G401 (cell line): ENCODE measurements at places on chromosomes 3 and 15. TPM values are rescaled to one million over a fixed set of nuclear protein-coding genes. Genes with fewer than 3 reads are reported as not detected.

GRCh38 chr3:182855076-182855475, 61.8 kb downstream of the ATP11B start:
- no peak for DNase-seq

DNA sequence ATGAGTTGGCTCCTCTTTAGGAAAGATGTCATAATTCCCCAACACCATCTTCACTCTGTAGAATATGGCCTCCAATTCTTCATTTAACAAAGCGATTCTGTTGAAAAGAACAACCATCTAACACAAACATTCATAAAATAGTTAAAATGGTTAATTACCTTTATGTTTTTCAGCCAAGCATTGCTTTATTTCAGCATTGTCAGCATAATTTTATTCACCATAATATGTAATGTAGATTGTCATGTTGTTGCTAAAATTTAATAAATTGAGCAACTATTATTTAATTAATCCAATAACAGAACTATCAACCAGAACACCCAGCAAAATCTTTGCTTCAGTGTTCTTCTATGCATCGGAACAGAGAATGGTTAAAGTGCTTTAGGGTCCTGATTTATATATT, 46.2 kb upstream of the EPHA3 start:
- no peak for DNase-seq

DNA sequence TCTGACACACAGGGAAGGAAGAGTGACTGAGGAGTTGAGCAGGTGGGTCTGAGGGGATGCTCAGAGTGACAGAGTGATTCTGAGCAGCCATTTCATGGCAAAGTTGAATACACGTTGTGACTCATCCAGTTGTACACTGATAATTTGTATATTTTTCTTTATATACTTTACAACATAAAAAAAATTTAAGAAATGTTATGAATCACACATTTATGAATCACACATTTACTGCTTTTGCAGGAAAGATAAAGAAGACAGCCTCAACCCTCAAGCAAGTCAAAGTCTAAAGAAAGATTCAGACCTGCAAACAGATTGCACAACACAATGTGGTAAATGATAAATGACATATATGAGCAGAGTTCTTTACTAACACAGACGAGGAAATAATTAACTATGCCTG, 21.0 kb upstream of the CHMP2B start:
- no peak for DNase-seq

DNA sequence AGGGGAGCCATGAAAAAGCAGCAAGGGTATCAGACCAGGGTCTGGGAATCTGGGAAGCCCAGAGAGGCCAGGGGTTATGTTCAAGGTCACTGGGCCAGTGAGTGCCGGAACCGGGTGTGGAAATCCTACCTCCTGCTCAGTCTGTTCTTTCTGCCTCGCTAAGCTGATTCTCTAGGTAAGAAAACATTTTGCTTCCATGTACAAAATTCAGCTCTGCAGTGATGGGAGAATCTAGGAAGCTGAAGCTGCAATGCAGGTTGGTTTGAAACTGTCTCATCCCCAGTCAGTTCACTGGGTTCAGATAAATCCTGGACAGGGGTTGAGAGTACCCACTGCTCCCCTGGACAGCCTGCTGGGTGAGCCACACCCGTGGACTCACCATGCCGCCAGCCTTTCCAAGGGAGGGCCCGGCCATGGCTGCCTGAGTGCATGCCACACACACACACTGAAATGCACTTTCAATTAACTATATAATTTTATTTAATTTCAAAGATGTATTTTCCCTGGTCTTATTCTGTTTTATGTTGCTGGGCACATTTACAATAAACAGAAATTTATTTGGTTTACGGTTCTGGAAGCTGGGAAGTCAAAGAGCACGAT, 108.4 kb downstream of the CORO2B start:
- DNase-seq = peak; percentile 56

HAUS2 gene
- total RNA-seq = 18.2 and 39.1 TPM in 2 replicates
